T-helper 2 cell treated with Interferon-gamma antibody and Interleukin-4, amounts not matched to agents 5 μg/mL and 100 μg/mL, for 36 hours (primary cell): ENCODE measurements at places on chromosomes 12 and 14.

- no peak for DNase-seq
Observed at GRCh38 chr14:83071888-83072501, 1538.3 kb upstream of the SEL1L start.

DNA sequence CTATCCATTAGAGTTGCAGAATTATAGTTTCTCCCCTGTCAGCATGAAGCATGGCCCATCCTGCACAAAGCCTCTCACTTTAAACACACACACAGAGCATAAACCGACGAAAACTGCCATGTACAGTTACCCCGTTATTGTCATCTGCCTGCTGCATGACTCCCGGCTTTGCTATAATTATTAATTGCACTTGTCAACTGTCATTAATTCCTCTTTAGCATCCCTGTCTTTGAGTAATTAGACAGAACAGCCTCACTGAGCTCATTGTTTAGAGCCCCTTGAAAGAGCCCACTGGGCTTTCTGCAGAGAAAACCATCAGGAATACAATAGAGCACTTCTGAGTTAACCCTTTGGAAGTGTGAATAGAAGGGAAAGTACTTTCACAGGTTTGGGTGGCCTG is 307.2 kb upstream of the SOX5 start:
- DNase-seq: no peak

DNA sequence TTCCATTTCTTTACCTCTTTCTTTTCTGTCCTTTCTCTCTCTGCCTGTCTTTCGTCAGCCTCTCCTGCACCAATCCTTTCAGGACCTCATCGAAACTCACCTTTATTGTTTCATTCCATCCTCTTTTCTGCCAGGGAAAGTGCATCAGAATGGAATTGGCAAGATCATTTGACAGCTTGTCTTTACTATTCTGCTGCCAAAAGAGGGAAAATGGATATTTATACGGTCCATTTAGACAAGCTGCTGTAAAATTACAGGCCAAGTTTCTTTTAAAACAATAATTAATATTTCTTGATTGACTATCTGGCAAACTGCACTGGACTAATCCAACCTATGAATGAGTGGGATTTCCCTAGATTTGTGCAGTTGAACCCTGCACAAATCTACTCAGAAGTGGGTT is 7.6 kb upstream of the SRGAP1 start:
- no peak for DNase-seq

DNA sequence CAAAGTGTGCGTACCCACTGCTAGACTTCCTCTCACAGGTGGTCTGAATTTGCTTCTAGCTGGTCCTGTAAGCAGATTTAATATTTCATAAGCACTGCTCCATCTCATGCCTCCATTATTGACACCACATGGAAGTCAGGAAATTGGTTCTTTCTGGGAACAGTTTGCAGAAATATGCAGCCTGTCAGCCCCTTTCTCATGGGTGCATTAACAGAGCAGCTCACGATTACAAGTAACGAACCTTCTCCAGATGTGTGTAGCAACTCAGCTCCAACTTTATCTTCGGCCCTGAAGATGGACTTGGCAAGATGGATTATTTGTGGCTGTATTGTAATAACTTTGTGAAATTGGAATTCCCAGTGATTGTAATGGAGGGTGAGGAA is 214.5 kb upstream of the DDHD1 start:
- DNase-seq: no peak

GRCh38 chr12:11998944-11999315 is 71.8 kb upstream of the BCL2L14 start:
- no peak for DNase-seq

- DNase-seq: no peak
Observed at GRCh38 chr12:77724367-77724957, 106.2 kb upstream of the NAV3 start.

- no peak for DNase-seq
Observed at GRCh38 chr12:98002887-98003493, 512.4 kb upstream of the TMPO start.

DNA sequence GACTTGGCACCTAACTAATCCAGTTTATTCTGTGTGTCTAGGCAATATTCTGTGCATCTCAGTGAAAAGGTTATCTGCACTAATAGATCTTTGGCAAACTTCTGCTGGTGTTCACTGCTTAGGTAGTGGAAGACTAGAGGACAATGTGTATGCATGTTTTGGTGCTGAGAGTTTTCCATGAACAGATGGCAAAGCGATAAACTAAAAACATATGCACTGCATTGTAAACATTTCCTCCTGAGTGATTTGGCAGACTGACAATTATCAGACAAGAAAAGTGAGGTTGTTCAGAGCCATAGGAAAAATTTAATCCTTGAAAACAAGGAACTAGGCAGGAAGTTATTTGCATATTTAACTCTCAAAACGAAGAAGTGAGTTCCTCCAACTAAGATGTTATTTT is 400.4 kb downstream of the ATP23 start:
- no peak for DNase-seq

- no peak for DNase-seq
Observed at GRCh38 chr12:130436741-130437501, 99.2 kb downstream of the PIWIL1 start.

GRCh38 chr14:93115821-93116675 is at the start of gene ITPK1:
Gene ITPK1, minus strand, starts transcription at chr14:93115925. Its CDS starts 762 bp downstream, at chr14:93115163.
- DNase-seq: peak; percentile 66

GRCh38 chr14:72722201-72722785 is 171.6 kb downstream of the DPF3 start:
- no peak for DNase-seq

DNA sequence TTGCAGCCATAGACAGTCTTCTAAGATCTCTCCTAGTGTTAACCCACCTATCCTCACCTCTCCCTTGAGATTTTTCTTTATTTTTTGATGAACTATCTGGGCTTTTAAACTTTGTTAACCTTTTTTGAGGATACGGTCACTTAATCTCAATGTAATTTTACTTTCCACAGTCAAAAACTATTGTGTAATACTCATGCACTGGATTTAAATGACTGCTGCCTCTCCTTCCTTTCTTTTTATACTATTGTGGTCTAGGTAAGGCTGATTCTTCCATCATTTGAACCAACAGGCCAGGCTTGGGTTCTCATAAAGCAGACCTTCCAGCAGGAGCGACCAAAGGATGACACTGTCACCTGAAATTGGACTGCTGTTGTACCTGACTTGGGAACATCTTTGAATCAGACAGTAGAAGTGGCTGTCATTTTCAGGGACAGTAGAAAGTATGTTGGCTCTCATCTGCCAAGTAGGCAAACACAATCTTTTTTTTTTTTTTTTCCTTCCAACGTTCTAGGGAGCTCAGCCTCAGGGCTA is 689 bp upstream of the PDE3A start:
- no peak for DNase-seq
